Liver (tissue), 10 donors: ENCODE measurements at places on chromosomes 11 and 22.

GRCh38 chr11:61061081-61061826 lies 41.0 kb upstream of the CD5 start:
- DNase-seq = no peak
- no peak overlapping the region for H3K27ac ChIP-seq
- no peaks in the 10 kb centered on the region for H3K36me3 ChIP-seq
- no peaks in the 10 kb centered on the region for H3K4me1 ChIP-seq
- no peak overlapping the region for H3K4me3 ChIP-seq

- no peaks in the 10 kb centered on the region for H3K27me3 ChIP-seq
- no peak overlapping the region for H3K4me3 ChIP-seq
- H3K36me3 ChIP-seq = no peaks in the 10 kb centered on the region
- peaks cover 25% of the 10 kb centered on the region for H3K4me1 ChIP-seq
Observed at GRCh38 chr22:17781319-17782031, 7.2 kb upstream of the BID start.

DNA sequence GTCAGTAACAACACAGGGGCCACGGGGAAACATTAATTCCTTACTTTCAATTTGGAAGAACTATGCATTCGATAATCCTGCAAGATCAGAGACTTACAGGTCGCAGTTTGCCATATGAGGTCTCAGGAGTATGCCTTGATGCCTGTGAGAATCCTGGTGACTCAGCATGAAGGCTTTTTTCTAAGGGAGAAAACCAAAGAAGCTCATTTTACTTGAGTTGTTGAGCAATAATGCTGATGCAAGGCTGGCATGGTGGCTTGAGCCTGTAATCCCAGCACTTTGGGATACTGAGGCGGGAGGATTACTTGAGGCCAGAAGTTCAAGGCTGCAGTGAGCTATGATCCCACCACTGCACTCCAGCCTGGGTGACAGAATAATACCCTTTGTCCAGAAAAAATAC lies 26.6 kb downstream of the ATG16L2 start:
- no peaks in the 10 kb centered on the region for H3K27me3 ChIP-seq
- H3K36me3 ChIP-seq = peaks cover 9% of the 10 kb centered on the region
- H3K4me1 ChIP-seq = no peaks in the 10 kb centered on the region
- no peak overlapping the region for H3K27ac ChIP-seq
- DNase-seq = no peak

DNA sequence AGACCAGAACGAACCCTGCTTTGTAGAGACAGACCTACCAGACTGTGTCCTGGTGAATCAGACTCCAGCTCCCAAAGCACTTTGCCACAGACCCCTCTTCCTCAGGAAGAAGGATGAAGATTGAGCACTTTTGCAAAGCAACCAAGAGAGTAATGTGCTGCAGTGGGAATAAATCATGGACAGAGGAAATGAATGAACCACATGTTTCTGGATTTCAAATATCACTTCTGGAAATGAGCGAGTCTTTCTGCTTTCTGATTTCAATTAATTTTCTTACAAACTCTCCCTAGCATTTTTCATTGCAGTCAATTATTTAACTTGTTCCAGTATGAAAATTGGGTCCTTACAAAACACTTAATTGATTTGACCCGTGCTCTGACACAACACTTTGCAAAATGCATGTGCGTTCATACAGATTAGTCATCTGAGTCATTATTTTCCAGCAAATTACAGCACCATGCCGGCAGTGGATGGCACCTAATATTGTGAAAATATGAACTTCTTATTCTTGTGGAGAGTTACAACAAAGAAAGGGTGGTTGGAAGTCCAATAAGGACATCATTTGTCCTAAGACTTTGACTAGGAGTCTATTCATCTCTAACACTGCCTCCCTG lies 315.9 kb upstream of the CCDC90B start:
- no peak overlapping the region for H3K27ac ChIP-seq
- H3K4me3 ChIP-seq = no peak overlapping the region
- no peak for DNase-seq
- H3K27me3 ChIP-seq = no peaks in the 10 kb centered on the region
- no peaks in the 10 kb centered on the region for H3K36me3 ChIP-seq
- no peaks in the 10 kb centered on the region for H3K4me1 ChIP-seq

DNA sequence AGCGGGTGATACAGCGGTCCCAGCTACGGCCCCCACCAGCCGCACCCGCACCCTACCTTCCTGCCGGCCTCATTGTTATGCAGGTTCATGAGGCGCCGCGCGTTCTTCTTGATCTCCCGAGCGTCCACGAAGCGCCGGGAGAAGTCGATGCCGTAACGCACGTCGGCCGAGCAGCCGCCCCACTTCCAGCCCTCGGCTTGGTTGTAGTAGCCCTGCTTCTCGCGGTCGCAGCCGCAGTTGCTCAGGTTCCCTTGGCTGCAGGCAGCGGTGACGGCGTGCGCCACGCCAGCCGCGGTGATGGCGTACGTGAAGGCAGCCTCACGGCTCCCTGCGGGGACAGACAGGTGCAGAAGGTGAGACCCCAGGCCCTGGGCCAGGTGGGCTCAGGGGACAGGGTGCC lies 45.9 kb downstream of the WNT7B start:
- H3K27me3 ChIP-seq = peaks cover 8% of the 10 kb centered on the region
- no peak overlapping the region for H3K4me3 ChIP-seq
- DNase-seq = no peak
- no peaks in the 10 kb centered on the region for H3K36me3 ChIP-seq
- no peak overlapping the region for H3K27ac ChIP-seq

- H3K4me3 ChIP-seq = no peak overlapping the region
- no peak overlapping the region for H3K27ac ChIP-seq
- H3K36me3 ChIP-seq = no peaks in the 10 kb centered on the region
- no peak for DNase-seq
- no peaks in the 10 kb centered on the region for H3K4me1 ChIP-seq
Observed at GRCh38 chr11:26777372-26777808, 55.5 kb upstream of the SLC5A12 start.

DNA sequence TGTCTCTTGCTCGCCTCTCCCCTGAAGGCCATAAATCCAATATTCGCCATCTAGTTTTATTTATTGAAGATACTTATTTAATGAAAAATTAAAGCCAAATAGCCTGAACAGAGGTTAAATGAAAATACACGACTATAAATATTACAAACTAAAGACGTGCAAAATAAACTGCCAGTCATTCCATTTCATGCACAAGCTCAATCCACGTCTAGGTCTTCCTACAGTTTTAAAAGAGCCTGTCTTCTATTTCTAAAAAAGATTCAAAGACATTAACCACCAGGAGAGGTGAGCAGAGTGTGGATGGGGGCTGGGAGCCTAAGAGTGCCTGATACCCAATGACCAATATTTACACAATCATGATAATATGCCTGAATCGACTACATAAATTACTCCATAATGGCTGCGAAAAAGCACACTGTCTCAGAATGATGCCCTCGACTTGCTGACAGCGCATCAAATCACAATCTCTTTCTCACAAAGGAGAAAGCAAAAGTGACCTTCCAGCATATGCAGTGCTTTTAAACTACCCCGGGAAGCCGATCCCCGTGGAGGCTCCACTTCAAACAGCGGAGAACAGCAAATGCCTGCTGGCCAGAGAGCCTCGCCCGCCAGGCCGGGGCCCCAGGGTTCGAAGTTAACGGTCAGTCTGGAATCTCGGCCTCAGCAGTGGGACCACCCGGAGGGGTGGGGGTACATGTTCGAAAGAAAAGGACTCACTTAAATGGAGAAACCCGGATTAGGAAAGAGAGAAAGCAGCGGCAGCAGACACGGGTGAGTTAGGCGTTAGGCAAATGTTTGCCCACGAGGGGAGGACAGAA lies 1.7 kb downstream of the FCHSD2 start:
- peak overlapping the region; percentile 80 for H3K4me3 ChIP-seq
- peak overlapping the region; percentile 99 for H3K27ac ChIP-seq
- H3K36me3 ChIP-seq = no peaks in the 10 kb centered on the region
- H3K4me1 ChIP-seq = peaks cover 16% of the 10 kb centered on the region
- H3K27me3 ChIP-seq = no peaks in the 10 kb centered on the region

GRCh38 chr11:126112547-126112946 lies 49.9 kb upstream of the CDON start:
- H3K27ac ChIP-seq = no peak overlapping the region
- H3K36me3 ChIP-seq = no peaks in the 10 kb centered on the region
- peaks cover 40% of the 10 kb centered on the region for H3K4me1 ChIP-seq
- DNase-seq = no peak
- H3K27me3 ChIP-seq = no peaks in the 10 kb centered on the region

DNA sequence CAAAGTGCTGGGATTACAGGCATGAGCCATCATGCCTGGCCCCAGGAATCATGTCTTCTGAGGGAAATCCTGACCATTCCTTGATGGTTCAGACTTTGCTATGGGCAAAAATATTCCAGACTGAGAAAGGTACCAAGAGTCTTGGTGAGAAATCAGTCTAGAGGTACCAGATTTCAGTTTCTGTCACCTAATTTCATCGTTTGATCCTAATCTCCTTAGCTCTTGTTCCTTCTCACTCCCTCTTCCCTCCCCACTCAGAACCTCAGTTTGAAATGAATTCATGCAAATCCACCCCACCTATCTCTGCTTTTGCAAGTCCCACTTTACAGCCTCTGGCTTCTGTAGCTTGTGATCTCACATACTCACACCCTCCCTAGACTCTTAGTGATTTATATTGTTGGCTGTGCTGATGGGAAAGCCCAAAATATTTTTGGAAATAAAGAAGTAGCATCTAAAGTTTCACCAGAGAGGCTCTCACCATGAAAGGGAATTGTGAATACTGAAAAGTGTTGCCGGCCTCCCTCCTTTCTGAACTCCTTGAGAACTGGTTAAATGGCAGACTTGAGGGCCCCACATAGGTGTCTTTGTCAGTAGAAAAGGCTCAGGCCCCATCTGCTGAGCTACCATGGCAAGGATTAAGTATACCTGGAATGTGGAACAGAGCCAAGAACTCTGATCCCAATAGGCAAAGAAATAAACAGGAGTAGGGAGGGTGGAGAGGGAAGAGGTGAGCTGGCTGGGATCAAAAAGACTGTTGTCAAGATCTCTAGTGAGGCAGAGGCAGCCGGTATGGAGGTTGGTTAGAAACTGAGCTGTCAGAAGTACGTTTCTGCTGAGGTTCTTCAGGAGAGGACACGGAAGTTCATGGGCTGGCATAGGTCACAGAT lies 190.5 kb upstream of the MTMR2 start:
- no peak for DNase-seq
- no peak overlapping the region for H3K4me3 ChIP-seq
- H3K27me3 ChIP-seq = no peaks in the 10 kb centered on the region
- H3K27ac ChIP-seq = no peak overlapping the region
- H3K36me3 ChIP-seq = no peaks in the 10 kb centered on the region
- H3K4me1 ChIP-seq = no peaks in the 10 kb centered on the region

- DNase-seq = peak; percentile 87
- H3K27ac ChIP-seq = no peak overlapping the region
- H3K4me3 ChIP-seq = no peak overlapping the region
- no peaks in the 10 kb centered on the region for H3K27me3 ChIP-seq
- H3K4me1 ChIP-seq = peaks cover 2% of the 10 kb centered on the region
Observed at GRCh38 chr11:119481021-119481666, 58.2 kb upstream of the THY1 start.
